NCI-H1694 (cell line): ENCODE measurements at places on chromosomes 7 and 10.

- no peak for DNase-seq
These were observed 34.7 kb downstream of the PWWP2B start for GRCh38 chr10:132431537-132432175.

- DNase-seq = no peak
These were observed 459 bp downstream of the CYCS start for GRCh38 chr7:25124465-25125136.

DNA sequence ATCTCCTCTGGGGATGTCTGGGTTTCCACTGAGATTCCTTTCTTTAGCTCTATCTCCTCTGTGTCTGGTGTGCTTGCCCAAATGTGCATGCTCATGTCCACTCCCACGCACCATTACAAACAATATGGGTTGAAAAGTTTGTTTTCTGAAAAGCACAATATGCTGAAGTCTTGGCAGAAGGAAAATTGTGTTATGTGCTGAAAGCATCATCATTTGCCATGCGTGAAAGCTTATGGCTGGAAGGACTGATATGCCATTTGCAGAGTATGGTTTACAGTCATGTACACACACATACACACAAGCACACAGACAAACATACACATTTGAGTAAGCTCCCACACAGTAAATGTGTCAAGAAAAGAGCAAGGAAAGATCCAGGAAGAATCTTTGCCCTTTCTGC, 231.6 kb downstream of the SORCS3 start:
- no peak for DNase-seq

DNA sequence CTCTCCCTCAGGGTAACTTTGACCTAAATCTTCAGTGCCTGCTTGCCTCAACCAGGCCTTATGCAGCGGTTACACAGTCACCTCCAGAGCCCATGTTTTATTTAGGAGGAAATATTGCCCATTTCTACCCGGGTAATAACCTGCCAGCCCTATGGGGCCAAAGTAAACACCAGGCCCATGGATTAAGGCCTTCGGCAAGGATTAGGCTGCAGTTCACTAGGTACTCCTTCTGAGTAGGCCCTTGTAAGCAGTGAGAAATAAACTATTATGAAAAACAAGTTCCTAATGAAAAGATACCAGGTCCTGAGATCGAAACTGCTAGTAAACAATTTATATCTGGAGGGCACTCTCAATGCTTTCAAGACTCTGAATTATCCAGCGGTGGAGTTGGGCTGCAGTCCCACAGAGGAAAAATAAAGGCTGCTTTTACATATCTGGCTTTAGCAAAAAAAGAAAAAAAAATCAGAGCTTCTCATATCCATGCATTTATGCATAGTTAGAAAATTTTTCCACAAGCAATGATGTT, 3.7 kb upstream of the HOXA10 start:
- DNase-seq = no peak

DNA sequence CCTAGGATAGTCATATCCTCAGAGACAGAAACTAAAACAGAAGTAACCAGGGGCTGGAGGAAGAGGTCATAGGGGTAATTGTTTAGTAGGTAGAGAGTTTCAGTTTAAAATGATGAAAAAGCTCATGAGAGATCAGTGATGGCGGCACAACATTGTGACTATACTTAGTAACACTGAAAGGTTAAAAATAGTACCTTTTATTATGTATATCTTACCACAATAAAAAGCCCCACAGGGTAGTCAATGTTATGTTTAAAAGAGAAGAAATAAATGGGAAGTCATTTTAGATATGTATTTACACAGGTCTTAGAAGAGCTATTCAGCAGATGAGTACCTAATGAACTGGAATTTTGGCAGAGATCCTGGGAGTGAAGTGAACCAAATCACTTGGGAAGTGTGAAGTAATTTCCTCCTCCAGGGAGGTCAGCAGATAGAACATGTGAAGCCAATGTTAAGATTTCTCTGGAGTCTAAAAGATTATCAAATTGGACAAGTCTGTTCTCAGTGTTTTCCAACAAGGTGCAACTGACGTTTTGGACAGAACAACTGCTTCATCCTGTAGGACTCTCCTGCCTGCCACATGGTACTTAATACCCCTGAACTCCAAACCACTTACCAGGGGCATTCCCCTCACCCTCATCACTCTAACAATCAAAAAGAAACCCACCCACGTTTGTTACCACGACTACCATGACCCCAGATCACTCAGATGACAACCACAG, 6.4 kb downstream of the CDCA7L start:
- DNase-seq = no peak

DNA sequence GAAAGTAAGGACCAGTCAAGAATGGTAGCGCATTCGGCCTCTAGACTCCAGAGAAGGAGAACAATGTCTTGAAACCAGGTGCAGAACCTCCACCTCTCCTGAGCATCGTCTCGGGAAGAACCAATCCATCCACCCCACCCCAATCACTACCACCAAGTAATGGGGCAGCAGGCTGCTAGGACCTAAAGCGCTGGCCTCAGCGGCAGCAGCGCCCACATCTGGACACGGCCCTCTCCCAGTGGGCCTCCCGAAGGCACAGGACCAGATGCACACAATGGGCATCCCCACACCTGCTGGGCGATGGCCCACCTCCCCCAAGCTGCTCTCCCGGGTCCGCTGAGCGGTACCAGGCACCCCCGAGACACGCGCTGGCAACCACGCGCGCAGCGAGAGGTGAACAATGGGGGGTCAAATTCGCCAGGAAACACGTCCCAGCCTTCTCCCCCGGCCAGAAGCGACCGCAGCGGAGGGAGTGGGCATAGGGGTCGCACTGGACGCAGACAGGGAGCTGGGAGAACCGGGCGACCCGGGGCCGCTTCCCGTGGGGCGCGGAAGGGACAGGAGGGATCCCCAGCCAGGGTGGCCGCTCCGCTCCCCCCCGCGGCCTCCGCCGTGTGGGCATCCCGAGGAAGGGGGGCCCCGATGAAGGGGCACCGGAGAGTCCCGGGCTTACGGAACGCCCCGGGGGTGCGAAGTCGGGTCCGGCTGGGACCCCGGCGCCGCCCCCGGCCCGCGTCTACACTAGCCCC, 506 bp downstream of the CTTNBP2 start:
- no peak for DNase-seq

DNA sequence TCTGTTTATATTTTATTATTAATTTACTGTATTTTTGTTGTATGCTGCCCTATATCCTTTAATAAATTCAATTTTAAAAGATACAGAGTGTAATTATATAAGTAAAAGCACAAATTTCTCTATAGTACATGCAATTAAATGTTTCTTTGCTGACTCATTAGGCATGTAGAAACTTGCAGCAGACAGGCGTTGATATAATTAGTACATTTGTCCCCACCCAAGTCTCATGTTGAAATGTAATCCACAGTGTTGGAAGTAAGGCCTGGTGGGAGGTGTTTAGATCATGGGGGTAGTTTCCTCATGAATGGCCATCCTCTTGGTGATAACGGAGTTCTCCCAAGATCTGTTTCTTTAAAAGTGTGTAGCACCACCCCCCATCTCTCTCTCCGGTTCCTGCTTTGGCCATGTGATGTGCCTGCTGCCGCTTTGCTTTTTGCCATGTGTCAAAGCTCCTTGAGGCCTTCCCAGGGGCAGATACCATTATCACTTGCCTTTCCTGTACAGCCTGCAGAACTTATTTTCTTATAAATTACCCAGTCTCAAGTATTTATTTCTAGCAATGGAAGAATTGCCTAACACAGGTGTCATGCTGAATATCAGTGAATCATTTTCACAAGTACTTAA, 63.7 kb downstream of the TSPAN12 start:
- DNase-seq = no peak
